ENCODE measurements at places on chromosomes 2 and 18.
A peak's percentile ranks its signal among the peaks of the same experiment; 100 is the strongest.

- DNase-seq: no peak
These were observed 61.9 kb downstream of the LHCGR start for GRCh38 chr2:48693645-48694044.

- no peak for DNase-seq
These were observed at the start of gene NFATC1 for GRCh38 chr18:79395761-79396404. NFATC1 (plus strand) TSS chr18:79395930; CDS start chr18:79396225, 295 bp downstream.

DNA sequence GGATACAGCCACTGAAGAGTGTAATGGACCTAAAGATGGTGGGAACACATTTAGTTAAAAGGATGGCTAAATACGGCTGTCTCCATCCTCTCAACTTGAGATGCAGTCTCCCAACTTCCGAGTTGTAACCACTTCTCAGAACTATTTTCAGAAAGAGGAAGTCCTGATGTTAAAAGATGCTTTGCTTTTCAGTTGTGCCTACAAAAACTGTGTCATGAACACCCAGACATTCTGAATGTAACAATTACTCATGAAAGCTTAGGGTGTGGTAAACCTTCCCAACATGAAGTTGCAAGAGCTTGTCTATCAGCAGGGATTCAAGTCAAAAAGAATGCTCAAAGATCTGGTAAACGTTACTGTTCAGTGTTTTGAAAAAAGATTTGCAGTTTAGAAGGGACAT, 147.9 kb downstream of the DOCK10 start:
- no peak for DNase-seq

DNA sequence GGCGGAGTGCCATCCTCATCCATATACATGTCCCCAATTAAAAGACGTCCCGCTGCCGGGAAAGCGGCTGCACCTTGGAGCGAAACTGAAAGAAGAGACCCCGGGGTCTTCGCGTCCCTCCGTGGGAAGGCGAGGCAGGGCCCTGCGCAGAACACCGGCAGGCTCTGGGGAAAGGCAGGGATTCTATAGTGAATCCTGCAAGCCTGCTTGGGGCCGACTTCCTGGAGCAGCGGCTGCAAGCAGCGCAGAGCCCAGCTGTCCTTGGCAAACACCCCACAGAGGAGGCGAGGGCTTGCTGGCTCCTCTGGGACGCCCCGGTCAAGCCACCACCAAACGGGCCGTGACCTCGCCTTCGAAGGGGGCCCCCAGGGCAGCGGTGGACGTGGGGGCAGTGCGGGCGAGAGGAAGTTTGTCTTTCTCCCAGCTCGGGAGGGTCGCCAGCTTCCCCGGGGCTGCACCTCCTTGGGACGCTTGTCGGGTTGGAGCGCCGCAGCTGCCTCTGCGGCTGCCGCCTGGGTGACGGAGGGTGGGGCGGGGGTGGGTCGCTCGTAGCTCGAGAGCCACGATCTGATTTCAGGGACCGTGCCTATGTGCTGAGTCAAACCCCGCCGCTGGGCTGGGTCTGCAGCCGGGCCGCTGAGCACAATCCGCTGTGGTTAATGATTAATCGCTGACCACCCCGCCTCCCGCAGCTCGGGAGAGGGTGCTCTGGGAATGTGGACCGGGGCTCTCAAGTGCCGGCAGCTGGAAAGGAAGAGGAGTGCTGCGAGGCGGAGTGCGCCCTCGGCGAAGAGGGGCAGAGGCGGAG, 486 bp upstream of the GPR39 start:
- DNase-seq: peak; percentile 68

DNA sequence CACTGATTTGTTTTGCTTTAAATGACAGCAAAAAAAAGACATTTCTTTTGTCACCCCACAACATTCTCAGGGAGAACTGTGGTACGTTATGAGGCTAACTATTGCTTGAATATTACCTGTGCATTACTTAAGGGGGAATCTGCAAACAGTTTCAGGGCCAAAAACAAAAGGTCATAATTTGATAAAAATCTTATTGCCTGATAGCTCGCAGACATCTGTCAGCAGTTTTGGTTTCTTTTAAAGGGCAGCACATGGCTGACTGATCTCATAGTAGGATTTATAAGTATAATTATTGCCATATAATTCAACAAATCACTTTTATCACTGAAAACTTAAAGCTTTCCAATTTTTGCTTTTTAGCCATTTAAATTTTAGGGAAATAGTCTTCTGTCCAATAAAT, 226.4 kb upstream of the VWC2L start:
- DNase-seq: no peak
